Stimulated activated CD4-positive, alpha-beta T cell treated with anti-CD3 and anti-CD28 coated beads, Interleukin-2, amount 100 ng/mL, for 48 hours (primary cell): ENCODE measurements at places on chromosomes 4 and X.

DNA sequence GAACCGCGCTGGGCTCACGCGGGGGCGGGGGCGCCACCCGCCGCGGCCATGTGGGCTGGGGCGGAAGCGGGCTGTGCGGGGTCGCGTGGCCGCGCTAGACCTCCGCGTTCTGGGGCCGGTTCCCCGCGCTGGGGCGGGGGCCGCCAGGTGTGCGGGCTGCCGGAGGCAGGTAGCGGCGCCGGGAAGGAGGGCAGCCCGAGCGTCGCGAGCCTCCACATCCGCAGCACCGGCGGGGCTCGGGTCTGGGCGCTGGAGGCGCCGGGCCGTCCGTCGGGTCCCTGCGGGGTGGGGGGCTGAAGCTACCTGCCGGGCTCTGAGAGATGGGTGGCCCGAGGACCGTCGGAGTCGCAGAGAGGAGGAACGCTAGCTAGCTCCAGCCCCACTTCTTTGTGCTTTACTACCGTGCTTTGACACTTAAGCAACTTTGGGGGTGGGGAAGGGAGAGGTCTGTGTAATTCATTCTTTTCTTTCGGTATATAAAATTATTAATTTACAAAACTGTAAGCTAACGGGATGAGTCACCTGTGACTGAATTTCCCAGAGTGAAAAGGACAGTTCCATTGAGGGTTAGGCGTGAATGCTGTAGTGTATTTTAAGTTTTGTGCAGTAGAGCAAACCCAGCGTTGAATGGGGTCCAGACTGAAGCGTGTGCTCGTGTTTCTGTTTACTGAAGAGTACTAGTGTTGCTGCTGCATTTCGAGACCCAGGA, 689 bp downstream of the METAP1 start:
- peak; percentile 11 for DNase-seq

GRCh38 chr4:89196056-89196674, 84.8 kb downstream of the TIGD2 start:
- no peak for DNase-seq

- DNase-seq, result no peak
Measured at GRCh38 chr4:84726356-84726755, 143.4 kb downstream of the CDS1 start.

DNA sequence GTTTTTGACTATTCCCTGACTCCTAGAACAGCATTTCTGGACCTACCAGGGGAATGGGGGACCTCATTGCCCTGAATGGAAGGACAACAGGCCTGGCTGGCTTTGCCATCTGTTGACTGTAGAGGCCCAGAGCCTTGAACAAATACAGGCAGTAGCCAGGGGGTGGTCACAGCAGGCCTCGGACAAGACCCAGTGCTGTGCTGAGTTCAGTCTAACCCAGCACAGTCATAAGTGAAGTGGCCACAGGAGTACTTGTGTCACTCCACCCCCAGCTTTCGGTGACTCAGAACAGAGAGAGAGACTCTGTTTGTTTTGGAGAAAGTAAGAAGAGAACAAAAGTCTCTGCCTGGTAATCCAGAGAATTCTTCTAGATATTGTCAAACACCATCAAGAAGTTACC, 310.0 kb downstream of the PRR32 start:
- no peak for DNase-seq

GRCh38 chr4:139920486-139921002, 233.4 kb downstream of the MAML3 start:
- DNase-seq, result no peak

DNA sequence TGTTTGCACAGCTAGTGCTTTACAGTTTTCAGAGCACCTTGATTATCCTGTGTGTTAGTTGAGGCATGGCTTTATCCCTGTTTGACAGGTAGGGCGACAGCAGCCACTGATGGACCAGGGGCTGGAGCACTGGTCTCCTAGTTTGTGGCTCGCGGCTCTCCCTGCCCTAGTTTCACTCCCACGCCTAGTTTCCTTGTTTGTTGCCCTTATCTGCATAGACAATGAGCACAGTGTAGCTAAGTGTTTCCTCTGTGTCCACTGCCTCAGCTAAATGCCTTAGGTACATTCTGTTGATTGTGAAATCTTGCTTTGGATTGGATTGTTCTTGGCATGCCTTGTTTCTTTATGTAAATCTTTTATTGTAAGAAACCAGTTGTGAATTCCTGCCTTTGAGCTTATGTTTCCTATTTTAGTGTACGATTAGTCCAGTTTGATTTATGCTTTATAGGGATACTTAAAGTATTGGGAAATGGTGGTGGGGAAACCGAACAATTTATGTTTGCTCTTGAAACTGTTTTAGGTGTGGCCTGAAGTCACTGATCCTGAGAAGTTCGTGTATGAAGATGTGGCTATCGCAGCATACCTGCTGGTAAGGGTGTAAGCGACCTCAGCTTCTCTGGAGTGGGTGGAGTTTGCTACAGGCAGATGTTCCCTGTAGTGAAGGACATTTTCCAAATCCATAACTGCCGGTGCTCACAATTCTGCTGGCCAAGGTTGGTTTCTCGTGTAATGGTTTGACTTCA, 11.0 kb downstream of the TRMT44 start:
- no peak for DNase-seq

GRCh38 chrX:30488092-30488491, 89.5 kb downstream of the TASL start:
- DNase-seq, result no peak

DNA sequence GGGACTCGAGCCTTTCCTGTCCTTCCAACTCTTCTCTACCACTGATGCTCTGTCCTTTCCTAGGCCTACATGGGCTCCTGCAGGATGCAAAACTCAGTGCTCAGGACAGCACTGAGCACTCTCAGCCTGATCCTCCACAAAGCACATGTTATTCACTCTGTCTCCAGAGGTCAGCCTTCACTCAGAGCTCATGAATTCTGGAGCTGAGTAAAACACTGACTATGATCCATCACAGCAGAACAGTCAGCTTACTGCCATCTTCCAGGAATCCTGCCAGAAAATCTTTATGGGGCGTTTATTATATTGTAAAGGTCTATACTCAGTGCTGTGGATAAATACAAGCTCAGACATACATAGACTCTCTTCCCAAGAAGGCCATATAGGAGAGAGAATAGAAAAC, 121.5 kb upstream of the CPEB2 start:
- no peak for DNase-seq

- DNase-seq, result no peak
Measured at GRCh38 chr4:56650262-56651055, 30.6 kb downstream of the HOPX start.

GRCh38 chr4:106422766-106423165, 54.2 kb upstream of the GIMD1 start:
- no peak for DNase-seq

DNA sequence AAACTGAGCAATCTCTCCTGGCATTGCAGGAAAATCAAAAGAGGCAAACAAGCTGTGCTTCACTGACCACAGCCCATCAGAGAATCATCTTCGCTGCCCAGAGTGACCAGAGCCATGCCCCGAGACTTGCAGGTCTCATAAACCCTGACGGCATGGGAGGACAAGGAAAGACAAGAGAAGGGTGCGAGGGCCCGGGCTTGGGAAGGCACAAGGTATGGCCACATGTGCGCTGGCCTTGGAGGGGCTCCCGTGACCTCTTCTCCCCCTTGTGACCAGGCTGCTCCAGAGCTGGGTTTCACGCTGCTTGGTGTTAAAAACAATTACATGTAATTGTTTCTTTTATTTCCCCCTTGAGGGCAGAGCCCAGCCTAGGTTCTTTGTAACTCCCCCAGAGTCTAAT, 20.8 kb downstream of the DCTD start:
- DNase-seq, result no peak

DNA sequence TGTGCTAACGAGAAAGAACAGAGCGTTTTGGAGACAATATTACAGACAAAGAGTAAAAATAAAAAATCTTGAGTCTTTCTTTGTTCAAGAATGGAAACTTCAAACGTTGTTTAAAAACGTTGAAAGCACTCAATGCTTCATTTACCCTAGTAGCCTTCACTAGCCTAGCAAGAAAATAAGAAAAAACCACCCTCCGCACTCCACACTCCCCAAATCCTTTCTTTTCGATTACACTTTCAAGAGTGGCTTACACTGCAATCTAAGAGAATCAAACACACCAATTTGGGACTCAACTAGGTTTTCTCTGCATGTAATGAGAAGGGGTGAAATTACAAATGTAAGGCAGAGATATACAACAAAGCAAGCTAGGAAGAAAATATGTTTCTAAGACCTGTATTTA, 4.7 kb downstream of the TMSB4X start:
- no peak for DNase-seq

GRCh38 chr4:37652747-37653527, 33.2 kb downstream of the RELL1 start:
- DNase-seq, result no peak

GRCh38 chr4:105186701-105187161, 40.1 kb downstream of the TET2 start:
- DNase-seq, result no peak

GRCh38 chrX:72238183-72238582, 644 bp downstream of the ERCC6L start:
- DNase-seq, result no peak

DNA sequence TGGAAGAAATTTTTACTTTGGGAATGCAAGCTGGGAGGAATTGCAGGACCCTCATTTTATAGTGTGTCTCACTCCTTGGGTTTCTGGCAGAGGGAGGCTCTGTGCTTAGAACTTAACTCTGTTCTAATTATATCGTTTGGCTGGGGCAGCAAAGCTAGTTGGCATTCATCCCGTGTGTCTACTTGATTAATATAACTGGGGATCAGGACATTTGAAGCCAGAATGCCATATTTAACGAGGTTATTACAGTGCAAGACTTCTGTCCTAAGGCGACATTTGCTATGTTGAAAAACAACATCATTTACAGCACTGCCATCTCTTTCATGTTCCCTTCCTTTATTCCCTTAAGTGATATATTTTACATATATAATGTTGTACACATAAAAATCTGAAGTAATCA, 179.1 kb upstream of the TBC1D9 start:
- DNase-seq, result no peak

DNA sequence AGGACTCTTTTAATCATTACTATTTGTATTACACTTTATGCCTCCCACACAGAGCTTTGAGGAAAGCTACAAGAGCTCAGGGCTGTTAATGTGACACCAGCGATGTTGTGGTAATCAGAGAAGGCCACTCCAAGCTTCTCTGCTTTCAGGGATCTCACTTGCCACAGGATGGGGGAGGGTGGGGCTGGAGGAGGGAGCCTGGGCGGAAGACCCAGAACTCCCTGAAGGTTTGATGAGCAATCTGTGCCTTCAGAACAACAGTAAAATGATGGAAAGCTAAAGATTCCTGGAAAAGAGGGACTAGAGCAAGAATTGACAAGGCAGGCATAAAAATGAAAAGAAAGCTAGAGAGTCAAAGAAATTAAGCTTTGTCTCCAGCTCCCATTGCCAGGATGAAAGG, 75.6 kb downstream of the MAML3 start:
- no peak for DNase-seq

GRCh38 chr4:106615410-106615945, 246.9 kb upstream of the GIMD1 start:
- DNase-seq, result no peak

- DNase-seq, result no peak
Measured at GRCh38 chrX:44011506-44011905, 38.3 kb upstream of the NDP start.

- no peak for DNase-seq
Measured at GRCh38 chrX:19852014-19853005, 35.1 kb downstream of the SH3KBP1 start.

DNA sequence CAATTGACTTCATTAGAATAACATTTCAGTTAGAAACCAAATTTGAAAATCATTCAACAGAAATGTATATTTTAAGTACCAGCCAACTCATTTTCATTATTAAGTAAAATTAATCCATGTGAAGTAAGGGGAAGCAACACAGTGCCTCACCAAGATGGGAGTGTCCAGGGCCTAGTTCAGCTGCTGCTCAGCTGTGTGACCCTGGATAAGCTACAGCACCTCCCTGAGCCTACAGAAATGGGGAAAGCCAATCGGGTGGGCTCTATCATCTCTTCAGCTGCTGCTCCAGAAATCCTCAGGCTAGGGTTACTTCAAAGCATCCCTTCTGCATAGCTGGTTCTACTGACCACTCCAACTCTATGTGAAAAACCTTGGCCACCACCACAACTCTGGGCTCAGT, 18.7 kb downstream of the DCHS2 start:
- DNase-seq, result no peak

GRCh38 chr4:6232836-6233785, 32.8 kb upstream of the JAKMIP1 start:
- no peak for DNase-seq

GRCh38 chrX:91257388-91257787, 177.3 kb upstream of the PABPC5 start:
- DNase-seq, result no peak

- no peak for DNase-seq
Measured at GRCh38 chr4:37066159-37066558, 178.4 kb upstream of the NWD2 start.

- no peak for DNase-seq
Measured at GRCh38 chrX:56790778-56791177, 61.7 kb downstream of the NBDY start.

GRCh38 chr4:153485860-153486259, 19.7 kb downstream of the TMEM131L start:
- no peak for DNase-seq

GRCh38 chrX:27797575-27797974, 10.2 kb upstream of the MAGEB10 start:
- DNase-seq, result no peak

GRCh38 chr4:146333187-146333894, 119.0 kb downstream of the REELD1 start:
- no peak for DNase-seq

GRCh38 chrX:118536687-118537461, 41.3 kb downstream of the DOCK11 start:
- no peak for DNase-seq

- no peak for DNase-seq
Measured at GRCh38 chr4:15294202-15294601, 133.6 kb upstream of the C1QTNF7 start.

GRCh38 chr4:183399616-183400015, 44.8 kb upstream of the CDKN2AIP start:
- DNase-seq, result no peak

- no peak for DNase-seq
Measured at GRCh38 chr4:59612235-59612634, 1587.9 kb upstream of the ADGRL3 start.

DNA sequence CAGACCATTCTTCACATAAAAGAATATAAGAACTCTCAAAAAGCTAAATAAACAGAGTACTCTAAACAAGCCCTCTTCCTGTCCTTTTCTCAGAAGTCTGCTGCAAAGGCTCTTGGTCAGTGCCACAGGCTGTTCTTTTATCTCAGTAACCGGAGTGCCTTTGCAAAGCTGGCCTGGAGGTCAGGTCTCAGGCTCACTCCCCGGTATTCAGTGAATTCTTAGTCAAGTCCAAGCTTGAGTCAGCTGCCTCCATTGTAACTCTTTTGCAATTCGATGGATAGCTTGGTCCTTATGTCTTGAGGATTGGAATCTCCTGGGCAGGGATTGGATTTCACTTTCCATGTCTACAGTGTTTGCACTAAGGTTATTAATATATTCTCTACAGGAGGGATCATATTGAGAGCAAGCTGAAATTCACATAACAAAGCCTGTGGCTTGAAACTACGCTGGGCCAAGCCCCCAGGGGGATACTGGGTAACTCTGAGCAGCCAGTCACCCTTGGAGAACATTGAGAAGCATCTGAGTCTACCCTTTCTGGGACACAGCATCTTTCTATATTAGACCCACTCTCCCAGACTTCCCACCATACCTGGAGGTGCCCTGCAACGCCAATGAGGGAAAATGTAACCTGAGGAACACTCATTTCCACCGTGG, 10.0 kb upstream of the HS6ST2 start:
- no peak for DNase-seq

GRCh38 chr4:174520660-174521059, 1.6 kb downstream of the HPGD start:
- DNase-seq, result no peak
